Stimulated activated CD4-positive, alpha-beta T cell treated with anti-CD3 and anti-CD28 coated beads, Interleukin-12 subunit alpha, Interleukin-12 subunit beta, amount 100 ng/mL, for 48 hours (primary cell): ENCODE measurements at places on chromosomes 13 and 19.

DNA sequence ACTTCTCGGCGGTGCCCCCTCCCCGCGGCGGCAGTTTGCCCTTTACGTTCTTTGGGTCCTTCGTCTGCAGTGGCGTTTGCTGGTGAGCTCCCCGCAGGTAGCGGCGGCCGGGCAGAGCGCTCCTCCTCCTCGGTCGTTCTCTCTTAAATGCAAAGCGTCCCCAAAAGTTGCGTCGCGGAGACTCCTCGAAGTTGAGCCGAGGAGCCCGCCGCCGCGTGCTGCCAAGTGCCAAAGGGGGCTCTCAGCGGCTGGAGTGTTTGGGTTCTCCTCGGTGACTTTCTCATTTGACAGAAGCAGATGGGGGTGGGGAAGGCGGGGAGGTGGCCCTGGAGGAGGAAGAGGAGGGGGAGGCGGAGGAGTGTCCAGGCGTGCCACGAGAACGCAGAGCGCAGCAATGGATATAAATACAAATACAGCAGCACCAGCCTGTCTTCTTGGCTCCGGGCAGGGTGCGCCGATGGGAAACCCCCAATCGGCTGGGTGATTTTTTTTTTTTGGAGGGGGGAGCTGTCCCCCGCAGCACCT, at the start of gene SOX21:
Gene SOX21 (minus strand): TSS at position 259 of the 525 bp plus-strand sequence. CDS start 496 bp downstream, outside the sequence.
- no peak for DNase-seq

GRCh38 chr13:65724226-65724625, 1505.9 kb downstream of the PCDH9 start:
- no peak for DNase-seq

DNA sequence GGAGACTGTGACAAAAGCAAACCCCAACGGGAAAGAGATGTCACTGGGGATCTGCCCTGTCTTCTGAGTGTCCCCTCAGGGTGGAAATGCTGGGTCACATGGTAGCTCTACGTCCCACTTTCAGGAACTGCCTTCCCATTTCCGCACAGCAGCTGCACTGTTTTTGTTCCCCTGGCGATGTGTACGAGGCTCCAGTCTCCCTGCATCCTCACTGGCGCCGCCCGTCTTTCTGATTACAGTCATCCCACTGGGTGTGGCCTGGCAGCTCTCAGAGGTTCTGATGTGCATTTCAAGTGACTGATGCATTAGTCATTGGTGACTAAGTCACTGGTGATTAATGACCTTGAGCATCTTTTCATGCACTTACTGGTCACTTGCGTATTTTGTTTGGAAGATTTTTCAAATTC, 21.2 kb downstream of the PCID2 start:
- DNase-seq, result peak; percentile 59

- no peak for DNase-seq
Measured at GRCh38 chr13:76873445-76873844, 12.8 kb downstream of the KCTD12 start.

DNA sequence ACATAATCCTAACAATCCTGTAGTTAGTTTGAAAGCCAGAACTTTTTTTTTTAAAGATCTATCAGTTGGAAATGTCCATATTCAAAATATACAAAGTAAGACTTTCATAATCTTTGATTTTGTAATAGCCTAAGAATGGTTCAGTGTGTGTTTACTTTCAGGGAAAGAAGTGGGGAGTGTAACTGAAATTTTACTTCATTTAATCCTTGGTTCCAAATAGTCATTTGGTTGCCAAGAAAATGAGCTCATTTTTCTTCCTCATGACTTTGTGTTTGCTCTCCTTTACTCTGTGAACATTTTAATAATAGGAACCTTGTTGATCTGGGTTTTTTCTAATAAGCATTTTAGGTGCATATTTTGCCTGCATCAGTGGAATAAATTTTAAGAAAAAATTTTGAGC, 278.8 kb downstream of the SLITRK6 start:
- DNase-seq, result no peak

- DNase-seq, result no peak
Measured at GRCh38 chr19:33639035-33639681, 17.4 kb downstream of the CHST8 start.

DNA sequence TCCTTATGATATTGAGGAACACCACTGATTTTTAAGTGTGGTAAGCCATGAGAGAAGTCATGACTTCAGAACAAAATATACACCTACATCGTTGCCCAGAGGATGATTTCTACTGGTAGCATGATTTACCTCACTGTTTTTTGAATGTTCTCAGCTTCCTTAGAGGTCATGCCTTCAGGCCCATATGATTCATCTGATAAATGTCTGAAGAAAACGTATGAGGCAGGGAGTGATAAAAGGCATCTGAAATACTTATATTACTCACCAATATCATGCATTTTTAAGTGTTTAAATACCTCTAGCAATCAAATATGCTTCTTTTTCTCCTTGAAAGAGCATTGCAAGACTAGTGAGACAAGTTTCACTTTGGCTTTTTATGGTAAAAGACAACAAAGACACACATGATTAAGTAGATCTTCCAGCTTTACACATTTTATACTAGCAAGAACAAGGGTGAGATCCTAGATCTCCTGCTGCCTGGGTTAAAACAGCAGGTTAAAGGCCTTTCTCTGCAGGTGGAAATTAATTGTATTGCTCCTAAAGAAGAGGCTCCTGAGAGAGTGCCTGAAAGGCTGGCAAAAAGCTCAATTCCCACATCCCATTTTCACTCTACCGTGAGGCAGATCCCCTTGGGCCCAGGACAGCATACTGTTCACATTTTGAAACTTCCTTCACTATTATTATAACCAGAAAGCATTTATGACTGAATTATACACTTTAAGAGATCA, 432.4 kb downstream of the SLITRK1 start:
- DNase-seq, result no peak

GRCh38 chr13:41978007-41978406, 17.1 kb upstream of the VWA8 start:
- DNase-seq, result no peak
